SJSA1 (cell line): ENCODE measurements at places on chromosomes 6 and 20. TPM values are rescaled to one million over a fixed set of nuclear protein-coding genes. Genes with fewer than 3 reads are reported as not detected.

DNA sequence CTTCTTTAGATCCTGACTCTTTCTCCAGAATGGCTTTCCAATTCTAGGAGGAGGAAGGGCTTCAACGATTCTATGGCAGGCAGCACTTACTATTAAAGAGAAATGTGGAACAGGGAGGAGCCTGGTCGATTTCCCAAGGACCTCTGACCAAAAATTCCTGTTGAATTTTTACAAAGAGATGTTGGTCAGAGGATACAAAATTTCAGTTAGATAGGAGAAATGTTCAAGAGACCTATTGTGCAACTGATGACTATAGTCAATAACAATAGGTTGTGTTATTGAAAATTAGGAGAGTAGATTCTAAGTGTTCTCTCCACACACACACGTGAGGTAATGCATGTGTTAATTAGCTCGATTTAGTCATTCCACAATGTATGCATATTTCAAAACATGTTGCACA is 130.1 kb upstream of the TNFAIP3 start:
- no peak for DNase-seq

GRCh38 chr6:116111552-116112528 is 11.2 kb downstream of the NT5DC1 start:
- no peak for DNase-seq

DNA sequence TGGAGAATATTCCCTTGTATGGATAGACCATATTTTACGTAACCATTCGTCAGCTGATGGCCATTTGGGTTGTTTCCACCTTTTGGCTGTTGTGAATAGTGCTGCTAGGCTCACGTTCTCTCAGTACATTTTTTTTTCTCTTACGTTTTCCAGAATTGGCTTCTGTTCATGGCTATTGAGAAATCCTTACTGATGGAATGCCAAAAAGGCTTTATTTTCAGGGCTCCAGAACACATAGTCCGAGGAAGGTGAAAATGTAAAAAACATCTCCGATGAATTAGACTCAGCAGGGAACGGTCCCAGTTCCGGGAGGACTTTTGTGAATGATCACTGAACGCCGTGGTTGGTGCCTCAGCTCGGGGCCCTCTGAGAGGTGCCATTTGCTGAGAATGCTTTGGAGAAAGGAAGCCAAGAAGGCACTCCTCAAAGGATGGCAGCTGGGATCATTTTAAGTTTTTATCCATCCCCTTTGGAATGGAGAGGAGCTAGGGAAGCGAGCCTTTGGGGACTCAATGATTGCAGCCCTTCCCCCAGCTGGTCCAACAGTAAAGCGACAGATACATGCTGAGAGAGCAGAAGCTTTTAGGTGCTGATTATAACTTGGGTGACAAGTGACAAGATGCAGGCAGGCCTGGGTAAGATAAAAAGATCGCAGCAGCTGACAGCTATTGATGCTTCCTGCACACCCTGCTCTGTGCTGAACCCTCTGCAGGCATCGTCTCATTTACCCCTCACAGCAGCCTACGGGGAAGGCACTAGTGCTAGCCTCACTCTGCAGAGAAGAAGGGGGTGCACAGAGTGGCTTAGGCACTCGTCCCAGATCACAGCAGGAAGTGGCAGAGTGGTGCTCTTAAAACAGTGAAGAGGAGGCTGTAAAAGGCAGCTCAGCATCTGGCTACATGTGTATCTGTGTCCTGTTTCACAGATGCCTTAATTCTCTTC is 133.4 kb upstream of the KCNG1 start:
- DNase-seq: peak; percentile 24

DNA sequence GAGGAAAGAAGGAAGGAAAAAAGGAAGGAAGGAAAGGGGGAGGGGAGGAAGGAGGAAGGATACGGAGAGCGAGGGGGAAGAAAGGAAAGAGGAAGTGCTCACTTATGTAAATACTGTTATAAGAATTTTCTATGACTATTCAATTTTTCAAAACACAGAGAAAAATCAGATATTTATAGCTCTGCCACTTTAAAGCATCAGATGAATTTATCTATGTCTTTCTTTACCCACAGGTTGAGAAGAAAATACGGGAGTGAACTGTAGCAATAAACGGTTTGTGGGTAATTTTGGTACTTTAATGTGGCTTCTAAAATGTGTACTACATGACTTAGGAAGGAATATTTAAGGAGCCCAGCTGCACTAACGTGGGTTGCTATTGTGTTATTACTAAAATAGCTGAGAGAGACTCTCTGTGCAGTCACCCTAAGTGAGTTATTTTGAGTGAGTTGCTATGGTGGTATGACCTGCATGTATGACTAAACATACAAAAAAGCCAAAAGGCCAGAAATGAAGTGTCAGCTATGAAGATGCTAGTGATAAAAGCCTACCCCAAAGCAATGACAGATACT is 225.5 kb downstream of the SOD2 start:
- peak; percentile 24 for DNase-seq

GRCh38 chr20:58715801-58716475 is 23.3 kb downstream of the NPEPL1 start:
- DNase-seq: no peak

Gene PSORS1C2
- not detected in 2 replicates for total RNA-seq
